Suprapubic skin (tissue), 4 donors: ENCODE measurements at places on chromosomes 4 and X. TPM values are rescaled to one million over a fixed set of nuclear protein-coding genes. Genes with fewer than 3 reads are reported as not detected.

Gene BANK1
- total RNA-seq: 0.96 TPM

Gene SPIN2A
- total RNA-seq: 0.26 TPM

Gene FAM184B
- total RNA-seq: 0.25 TPM

Gene TRAM1L1
- total RNA-seq: 1.1 TPM

Gene FAM9B
- total RNA-seq: not detected

Gene STATH
- not detected for total RNA-seq

DNA sequence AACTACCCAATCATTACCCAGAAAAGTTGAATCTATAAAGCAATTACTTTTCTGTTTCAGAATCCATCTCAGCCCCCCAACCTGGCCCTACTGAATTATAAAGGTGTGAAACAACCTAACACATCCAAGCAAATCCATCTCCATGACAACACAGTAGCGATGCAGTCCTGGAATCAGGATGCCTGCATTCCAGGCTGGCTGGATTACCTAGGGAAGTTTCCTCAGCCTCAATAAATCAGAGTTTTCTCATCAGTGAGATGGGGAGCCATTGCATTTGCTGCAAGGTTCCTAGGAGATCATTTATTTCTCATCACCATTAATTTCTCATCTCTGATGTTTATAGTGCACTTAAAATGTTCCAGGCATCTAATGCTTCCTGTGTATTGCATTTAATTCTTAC lies 46.0 kb downstream of the LNX1 start:
- no peak for DNase-seq
- H3K36me3 ChIP-seq: no peaks in the 10 kb centered on the region

DNA sequence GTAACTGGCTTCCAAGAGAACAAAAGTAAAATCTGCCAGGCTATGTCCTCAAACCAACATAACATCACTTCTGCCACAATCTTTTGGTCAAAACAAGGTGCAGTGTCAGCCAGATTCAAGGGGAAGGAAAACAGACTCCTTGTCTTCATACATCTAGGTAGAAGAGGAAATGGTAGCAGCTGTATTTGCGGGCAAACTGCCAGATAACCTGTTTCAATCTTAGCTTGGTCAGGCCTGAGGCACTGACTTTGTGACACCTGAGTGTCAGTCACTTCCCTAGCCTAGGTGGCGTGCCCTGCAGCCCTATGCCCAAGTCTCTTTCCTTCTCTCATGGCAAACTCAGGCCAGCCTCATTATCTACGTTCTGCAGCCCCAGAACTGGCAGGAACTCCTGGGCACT lies 146.2 kb upstream of the JADE1 start:
- no peak overlapping the region for H3K4me3 ChIP-seq
- no peak for DNase-seq
- H3K4me1 ChIP-seq: peaks cover 31% of the 10 kb centered on the region
